ENCODE measurements at places on chromosomes 16 and 17.

DNA sequence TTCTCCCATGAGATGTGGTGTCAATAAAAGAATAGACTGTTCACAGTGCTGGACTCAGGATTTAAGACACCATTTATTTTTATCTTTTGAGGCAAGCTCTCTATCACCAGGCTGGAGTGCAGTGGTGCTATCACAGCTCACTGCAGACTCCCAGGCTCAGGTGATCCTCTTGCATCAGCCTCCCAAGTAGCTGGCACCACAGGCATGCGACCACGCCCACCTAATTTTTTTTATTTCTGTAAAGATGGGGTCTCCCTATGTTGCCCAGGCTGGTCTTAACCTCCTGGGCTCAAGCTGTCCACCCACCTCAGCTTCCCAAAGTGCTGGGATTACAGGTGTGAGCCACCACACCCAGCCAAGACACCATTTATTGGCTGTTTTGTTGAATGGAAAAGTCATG lies 18.6 kb upstream of the DRG2 start:
- no peak for DNase-seq

GRCh38 chr17:9095390-9095789 lies 74.1 kb downstream of the NTN1 start:
- DNase-seq: no peak

DNA sequence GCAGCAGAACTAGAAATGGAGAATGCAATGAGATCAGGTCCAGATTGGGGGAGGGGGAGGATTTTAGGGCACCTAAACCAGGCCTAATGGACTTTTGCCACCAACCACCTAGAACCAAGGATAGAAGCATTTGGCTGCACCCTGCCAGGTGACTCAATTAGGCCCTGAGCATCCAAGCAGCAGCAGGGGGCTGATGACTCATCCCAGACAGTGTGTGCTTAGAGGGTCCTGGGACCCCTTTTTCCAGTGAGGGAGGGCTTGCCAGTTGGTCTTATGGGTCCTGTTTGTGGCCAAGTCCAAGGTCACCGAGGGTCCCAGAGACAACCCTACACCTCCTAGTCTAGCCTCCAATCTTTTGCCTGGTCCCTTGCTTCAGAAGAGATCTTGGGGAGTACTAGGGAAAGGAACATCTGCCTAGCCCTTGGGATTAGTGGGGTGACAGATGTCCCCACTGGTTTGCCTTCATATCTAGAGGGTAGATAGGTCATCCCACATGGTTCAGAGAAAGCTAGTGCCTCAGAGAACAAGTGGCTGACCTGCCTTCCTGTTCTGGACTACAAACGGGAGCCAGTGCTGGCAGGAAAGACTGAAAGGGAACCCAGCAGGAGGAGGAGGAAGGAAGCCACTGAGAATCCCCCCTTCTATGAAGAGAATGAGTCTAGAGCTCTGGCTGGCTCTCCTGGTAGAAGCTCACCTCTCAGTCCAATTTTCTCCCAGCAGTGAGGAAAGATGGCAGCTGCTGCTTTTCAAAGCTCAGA lies 1.6 kb upstream of the TBKBP1 start:
- DNase-seq: no peak

GRCh38 chr16:74580833-74581232 lies 26.1 kb downstream of the GLG1 start:
- no peak for DNase-seq

DNA sequence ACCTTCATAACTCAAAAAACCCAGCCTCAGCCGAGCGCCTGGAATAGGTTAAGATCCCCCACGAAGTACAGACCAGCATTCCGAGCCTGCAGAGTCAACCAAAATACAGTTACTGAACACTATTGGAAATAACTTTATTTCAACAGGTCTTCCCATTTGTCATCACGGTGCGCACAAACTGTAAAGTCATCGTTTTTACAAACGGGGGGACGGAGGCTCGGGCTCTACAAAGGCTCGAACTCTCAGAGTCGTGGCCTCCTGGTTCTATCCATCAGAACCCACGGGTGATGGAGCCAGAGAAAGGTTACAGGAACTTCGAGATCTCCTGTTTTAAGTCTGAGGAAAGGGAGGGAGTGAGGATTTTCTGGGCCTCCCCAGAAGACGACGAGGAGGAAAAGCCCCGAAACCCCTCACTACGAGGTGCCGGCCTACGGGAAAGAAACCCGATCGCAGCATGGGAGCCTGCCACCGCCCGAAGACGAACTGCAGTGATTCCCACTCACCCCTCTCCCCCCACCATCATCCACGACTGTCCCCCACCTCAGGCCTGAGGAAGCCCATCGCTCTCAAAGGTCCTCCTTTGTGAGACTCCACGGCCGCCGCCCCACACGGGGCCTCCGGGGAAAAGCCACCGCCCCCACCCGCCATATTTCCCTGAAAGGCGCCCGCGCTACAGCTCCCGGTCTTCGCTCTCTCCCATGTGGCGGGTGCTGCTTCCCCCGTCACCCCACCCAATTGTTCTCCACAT lies 917 bp downstream of the YWHAE start:
- DNase-seq: peak; percentile 57

DNA sequence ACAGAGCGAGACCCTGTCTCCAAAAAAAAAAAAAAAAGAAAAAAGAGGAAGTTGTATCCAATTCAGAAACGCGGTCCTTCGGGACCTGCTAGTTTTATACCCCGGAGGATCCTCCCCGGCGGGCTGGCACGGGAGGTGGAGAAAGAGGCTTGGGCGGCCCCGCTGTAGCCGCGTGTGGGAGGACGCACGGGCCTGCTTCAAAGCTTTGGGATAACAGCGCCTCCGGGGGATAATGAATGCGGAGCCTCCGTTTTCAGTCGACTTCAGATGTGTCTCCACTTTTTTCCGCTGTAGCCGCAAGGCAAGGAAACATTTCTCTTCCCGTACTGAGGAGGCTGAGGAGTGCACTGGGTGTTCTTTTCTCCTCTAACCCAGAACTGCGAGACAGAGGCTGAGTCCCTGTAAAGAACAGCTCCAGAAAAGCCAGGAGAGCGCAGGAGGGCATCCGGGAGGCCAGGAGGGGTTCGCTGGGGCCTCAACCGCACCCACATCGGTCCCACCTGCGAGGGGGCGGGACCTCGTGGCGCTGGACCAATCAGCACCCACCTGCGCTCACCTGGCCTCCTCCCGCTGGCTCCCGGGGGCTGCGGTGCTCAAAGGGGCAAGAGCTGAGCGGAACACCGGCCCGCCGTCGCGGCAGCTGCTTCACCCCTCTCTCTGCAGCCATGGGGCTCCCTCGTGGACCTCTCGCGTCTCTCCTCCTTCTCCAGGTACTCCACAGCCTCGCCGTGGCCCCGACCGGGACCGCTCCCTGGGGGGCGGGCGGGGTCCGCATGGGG lies at the start of gene CDH3:
TSS of gene CDH3 (plus strand) at position 596 of the 779 bp plus-strand sequence. CDS start at position 666, 70 bp downstream.
- no peak for DNase-seq

GRCh38 chr16:25488435-25488834 lies 203.3 kb upstream of the HS3ST4 start:
- no peak for DNase-seq

DNA sequence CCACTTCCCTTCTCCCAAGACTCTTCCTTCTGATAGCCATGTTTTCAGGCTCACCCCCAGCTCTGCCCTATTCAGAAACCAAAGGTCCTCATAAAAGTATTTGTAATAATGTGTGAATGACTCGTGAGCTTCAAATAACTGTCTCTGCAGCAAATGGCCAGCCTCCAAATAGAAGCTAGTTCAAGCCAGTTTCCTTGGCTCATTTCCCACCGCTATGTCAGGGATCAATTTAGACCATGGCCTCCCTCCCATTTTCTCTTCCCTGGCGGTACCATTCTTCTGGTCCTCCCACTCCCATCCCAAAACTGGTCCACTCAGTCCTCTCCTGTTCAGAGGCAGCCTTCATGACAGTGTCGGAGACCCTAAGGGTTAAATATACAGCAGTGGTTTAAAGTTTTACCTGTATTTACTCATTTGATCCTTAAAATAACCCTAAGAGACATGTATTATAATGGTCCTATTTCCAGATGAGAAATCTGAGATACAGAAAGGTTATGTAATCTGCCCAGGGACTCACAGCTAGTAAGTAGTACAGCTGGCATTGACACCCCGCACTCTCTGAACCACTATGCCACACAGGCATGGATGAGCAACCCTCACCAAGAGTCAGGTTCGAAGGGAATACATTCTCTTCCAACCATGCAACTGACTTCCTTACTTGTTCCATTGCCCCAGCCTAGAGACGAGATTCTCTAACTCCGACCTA lies 42.9 kb downstream of the GAS7 start:
- no peak for DNase-seq

- peak; percentile 26 for DNase-seq
These were observed 647 bp downstream of the FBXL20 start for GRCh38 chr17:39400547-39401411.
